ENCODE measurements at places on chromosomes 12 and 14. TPM values are rescaled to one million over a fixed set of nuclear protein-coding genes. Genes with fewer than 3 reads are reported as not detected.

DNA sequence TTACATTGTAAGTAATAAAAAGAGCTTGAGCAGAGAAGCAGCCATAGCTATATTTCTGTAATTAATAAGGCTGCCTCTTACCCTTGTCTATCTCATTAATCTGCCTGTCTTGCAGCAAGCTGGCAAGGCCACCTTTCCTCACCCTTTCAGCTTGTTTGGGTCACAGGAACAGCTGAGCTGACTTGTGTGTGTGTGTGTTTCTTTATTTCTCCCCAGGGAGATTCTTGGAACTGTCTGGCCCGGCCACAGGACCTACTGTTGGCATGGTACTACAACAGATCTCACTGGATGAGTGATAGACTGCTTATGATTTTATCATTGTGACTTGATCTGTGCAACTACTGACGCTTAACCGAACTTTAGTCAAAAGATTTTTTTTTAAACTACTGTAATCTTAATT lies 213.7 kb downstream of the SLC2A13 start:
- peaks cover 5% of the 10 kb centered on the region for H3K4me1 ChIP-seq
- no peak overlapping the region for H3K4me3 ChIP-seq
- no peak overlapping the region for H3K27ac ChIP-seq
- no peaks in the 10 kb centered on the region for H3K27me3 ChIP-seq
- H3K36me3 ChIP-seq: no peaks in the 10 kb centered on the region

DNA sequence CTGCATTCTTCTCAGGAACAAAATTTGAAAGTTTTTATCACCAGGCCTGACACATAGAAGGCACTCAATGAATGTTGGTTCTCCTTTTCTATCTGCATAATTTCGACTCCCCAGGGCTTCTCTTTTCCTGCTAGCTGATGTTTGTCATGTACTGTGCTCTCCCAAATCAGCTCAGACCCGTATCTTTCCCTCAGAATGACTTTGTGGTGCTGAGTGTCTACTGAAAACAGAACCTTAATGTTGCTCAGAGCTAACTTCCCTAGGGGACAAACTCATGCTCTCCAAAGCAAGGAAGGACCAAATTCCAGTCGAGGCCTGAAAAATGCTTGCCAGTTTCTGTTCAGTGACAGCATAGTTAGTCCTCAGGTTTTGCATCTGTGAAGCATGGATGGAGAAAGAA lies 1.9 kb downstream of the ARHGDIB start:
- H3K4me3 ChIP-seq: no peak overlapping the region
- no peaks in the 10 kb centered on the region for H3K36me3 ChIP-seq
- no peaks in the 10 kb centered on the region for H3K27me3 ChIP-seq
- no peak for DNase-seq
- H3K27ac ChIP-seq: peak overlapping the region; percentile 72

The DDIT3 gene
- 7.3 TPM for total RNA-seq

The TMEM229B gene
- total RNA-seq: 4.4 TPM
